ENCODE measurements at places on chromosomes 3 and 15. TPM values are rescaled to one million over a fixed set of nuclear protein-coding genes. Genes with fewer than 3 reads are reported as not detected.
A peak's percentile ranks its signal among the peaks of the same experiment; 100 is the strongest.

Gene NEK11
- total RNA-seq: 4.4 TPM

DNA sequence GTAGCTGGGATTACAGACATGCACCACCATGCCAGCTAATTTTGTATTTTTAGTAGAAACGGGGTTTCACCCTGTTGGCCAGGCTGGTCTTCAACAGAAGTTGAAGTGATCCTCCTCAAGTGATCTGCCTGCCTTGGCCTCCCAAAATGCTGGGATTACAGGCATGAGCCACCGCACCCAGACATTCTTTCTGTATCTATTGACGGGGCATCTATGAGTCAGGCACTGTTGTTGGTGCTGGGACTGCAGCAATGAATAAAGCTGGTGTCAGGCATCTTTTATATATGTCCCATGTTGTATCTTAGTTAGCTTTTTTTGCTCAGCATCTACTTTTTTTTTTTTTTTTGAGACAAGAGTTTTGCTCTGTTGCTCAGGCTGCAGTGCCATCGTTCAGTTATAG lies 47.6 kb upstream of the ULK4 start:
- no peak for ATAC-seq

GRCh38 chr3:11908981-11909698 lies 62.5 kb upstream of the TAMM41 start:
- no peak for ATAC-seq

DNA sequence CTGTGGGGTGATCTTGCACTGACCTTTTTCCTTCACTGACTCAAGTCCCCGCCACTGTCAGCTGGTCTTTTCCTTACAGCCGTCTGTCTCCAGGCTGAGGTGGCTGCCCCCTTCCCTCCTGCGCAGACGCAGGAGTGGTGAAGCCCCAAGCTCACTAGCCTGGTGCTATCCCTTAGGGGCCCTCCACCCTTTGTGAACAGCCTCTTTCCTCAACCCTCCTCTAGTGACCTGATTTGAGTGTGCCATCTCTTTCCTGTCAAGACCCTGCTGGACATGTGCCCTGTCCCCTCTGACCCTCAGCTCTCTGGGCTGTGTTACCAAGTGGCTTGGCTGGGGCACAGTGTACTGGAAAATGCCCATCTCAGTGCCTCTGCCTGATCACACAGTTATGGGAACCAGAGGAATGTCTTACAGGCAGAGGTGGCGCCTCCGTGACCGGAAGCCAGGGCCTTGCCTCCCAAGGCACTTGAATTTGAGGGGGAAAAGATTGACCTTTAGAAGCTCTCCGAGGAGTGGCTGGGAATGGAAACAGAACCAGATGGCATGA lies 8.7 kb downstream of the KBTBD13 start:
- ATAC-seq: no peak

GRCh38 chr15:85771781-85772445 lies 22.8 kb downstream of the KLHL25 start:
- peak; percentile 86 for ATAC-seq

- no peak for ATAC-seq
Measured at GRCh38 chr15:101325263-101326025, 30.4 kb upstream of the SNRPA1 start.

Gene SNX22
- total RNA-seq: 0.19 TPM

DNA sequence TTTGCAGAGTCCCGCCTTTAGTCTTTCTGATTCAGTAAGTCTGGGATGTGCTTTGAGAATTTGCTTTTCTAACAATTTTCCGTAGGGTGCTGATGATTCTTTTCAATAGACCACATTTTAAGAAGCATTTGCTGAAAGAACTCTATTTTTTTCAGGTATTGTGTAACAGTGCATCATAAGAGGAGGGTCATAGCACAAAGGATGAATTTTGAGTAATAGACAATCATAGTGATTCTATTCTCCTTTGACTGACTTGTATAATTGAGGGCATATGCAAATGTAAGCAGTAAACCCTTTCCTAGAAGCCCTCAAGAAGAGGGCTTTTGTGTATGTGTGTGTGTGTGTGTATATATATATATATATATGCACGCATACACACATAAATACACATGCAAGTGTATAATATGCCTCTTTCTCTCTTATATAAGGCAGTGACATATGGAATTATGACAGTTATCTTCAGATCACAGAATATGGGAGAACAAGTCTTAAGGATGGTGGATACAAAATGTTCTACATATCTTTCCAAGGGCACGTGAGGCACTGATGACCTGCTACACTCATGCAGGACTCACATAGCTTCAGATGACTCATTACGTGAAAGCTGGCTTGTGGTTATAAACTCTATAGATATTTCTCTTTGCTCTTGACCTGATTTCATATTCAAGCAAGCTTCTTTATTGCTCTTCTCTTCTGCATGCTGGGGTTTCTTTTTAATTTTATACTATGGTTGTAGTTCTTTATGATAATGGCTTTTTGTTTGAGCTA lies 6.5 kb upstream of the PLSCR1 start:
- no peak for ATAC-seq

Gene CD86
- 6.6 TPM for total RNA-seq

DNA sequence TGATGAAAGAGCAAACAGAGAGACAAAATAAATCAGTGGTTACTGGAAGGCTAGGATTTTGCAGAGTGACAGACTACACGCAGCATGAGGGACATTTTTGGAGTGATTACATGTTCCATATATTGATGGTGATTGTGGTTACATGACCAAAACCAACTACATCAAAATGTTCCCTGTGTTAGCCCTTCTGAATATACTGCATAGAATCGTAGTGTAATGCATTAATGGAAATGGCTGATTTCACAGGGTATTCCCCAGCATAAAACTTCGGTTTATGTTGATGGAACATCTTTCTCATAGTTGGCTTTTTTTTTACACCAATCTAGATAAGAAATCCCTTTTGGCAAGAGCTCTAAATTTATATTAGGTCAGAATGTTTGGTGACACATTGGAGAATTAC lies 191.3 kb upstream of the CMC1 start:
- ATAC-seq: no peak

Gene STXBP5L
- total RNA-seq: 0.94 TPM

GRCh38 chr15:72231833-72232478 lies 966 bp upstream of the PKM start:
- peak; percentile 9 for ATAC-seq

Gene SLC12A8
- 0.54 TPM for total RNA-seq

Gene FBN1
- 243 TPM for total RNA-seq

- ATAC-seq: no peak
Measured at GRCh38 chr15:92656089-92656488, 514 bp upstream of the FAM174B start.

Measured in gastroesophageal sphincter (tissue), 4 donors.